ENCODE measurements at places on chromosomes 2 and 18.
A peak's percentile ranks its signal among the peaks of the same experiment; 100 is the strongest.

GRCh38 chr2:9800639-9800974, 42.7 kb upstream of the TAF1B start:
- DNase-seq = no peak

GRCh38 chr2:5569256-5569655, 122.9 kb upstream of the SOX11 start:
- no peak for DNase-seq

DNA sequence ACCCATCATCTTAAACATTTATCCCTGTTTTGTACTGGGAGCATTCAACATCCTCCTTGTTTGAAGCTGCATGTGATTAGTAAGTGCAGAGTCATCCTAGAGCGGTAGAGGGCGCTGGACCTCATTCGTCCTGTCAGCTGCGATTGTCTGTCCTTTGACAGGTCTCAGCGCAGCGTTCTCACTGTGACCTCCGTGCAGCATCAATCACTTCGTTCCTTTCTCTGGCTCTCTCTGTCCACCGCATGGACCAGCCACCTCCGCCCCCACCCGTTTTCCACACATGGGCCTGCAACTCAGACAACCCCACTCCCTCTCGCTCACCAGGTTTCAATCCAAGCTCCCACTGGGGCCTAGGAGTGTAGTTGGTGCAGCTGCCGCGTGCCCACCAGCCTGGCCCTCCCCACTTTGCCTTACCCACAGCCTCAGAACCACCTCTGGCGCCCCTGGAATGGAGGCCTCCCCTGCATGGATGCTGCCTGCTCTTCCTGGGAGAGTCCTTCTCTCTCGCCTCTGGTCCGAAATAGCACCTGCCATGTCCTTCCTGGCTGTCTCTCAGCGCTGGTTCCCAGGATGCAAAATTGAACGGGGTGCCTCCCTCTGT, 90.5 kb downstream of the NDUFA10 start:
- DNase-seq = peak; percentile 23

- no peak for DNase-seq
Measured at GRCh38 chr2:98734162-98734561, 3.2 kb upstream of the MGAT4A start.

Measured in stimulated activated CD8-positive, alpha-beta memory T cell treated with anti-CD3 and anti-CD28 coated beads, Interleukin-4, amount 100 ng/mL, for 24 hours (primary cell).